ENCODE measurements at places on chromosomes 12 and 14.
A peak's percentile ranks its signal among the peaks of the same experiment; 100 is the strongest.

DNA sequence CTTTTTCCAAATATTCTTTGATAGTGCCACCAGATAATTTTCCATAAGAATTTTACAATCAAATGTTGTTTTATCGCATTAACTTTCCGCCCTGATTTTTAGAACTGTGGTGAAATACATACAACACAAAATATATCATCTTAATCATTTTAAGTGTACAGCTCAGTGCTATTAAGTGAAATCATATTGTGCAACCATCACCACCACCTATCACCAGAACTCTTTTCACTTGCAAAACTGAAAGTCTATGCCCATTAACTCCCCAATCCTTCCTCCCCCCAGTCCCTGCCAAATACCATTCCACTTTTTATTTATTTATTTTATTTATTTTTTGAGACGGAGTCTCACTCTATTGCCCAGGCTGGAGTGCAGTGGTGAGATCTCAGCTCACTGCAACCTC lies 36.6 kb downstream of the CDKL1 start:
- DNase-seq = no peak

DNA sequence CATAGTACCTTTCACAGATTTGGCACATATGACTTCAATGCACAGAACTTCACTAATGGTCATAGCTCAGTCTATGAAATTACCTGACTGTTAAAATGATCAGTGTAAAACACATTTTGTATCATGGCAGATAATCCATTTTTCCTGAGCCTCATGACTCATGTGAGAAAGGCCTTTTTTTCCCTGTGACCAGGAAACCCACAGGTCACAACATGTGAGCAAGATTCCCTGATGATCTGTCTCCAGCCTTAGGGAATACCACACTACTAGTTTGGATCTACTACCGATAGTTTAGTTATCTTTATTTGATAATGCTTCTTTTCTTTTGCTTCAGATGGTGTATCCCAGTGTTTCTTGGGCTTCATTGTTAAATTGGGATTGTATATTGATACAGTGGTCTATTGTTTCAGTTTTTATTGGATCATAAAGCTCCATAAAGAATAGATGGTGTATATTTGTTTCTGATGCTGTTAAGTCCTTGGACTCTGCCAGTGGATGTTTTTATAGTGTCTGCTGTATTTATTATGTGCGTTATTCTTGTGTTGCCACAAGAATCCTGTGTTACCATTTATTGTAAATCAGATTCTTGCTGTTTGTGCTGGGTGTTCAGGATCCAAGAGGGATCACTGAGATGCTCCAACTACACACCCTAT lies 248.7 kb upstream of the PELI2 start:
- no peak for DNase-seq

- peak; percentile 68 for DNase-seq
These were observed 24.7 kb downstream of the HNRNPC start for GRCh38 chr14:21244544-21244943.

GRCh38 chr12:74732826-74733225 lies 195.2 kb downstream of the ATXN7L3B start:
- no peak for DNase-seq

- DNase-seq = no peak
These were observed 4.4 kb upstream of the SMIM41 start for GRCh38 chr12:52074971-52075724.

DNA sequence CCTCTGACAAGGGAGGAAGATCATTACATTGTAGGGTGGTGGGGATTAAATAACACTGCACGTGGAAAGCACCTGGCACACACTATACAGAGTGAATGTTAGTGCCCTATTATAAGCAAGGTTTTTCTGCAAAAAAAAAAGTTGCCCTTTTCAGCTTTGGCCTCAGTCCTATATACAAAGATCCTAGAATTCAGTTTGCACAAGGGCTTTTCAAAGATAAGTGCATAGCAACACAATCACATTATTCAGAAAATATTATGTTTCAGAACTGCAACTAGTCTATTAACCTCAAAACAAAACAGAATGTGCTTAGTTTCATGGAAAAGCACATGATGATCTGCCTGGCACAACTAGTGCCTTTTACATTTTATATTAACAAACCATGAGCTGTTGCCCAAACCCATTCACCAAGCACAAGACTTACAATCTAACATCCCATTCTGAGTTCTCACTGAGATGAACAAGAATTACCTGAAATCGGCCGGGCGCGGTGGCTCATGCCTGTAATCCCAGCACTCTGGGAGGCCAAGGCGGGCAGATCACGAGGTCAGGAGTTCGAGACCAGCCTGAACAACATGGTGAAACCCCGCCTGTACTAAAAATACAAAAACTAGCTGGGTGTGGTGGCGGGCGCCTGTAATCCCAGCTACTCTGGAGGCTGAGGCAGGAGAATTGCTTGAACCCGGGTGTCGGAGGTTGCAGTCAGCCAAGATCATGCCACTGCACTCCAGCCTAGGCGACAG lies 1.8 kb downstream of the TM7SF3 start:
- no peak for DNase-seq

DNA sequence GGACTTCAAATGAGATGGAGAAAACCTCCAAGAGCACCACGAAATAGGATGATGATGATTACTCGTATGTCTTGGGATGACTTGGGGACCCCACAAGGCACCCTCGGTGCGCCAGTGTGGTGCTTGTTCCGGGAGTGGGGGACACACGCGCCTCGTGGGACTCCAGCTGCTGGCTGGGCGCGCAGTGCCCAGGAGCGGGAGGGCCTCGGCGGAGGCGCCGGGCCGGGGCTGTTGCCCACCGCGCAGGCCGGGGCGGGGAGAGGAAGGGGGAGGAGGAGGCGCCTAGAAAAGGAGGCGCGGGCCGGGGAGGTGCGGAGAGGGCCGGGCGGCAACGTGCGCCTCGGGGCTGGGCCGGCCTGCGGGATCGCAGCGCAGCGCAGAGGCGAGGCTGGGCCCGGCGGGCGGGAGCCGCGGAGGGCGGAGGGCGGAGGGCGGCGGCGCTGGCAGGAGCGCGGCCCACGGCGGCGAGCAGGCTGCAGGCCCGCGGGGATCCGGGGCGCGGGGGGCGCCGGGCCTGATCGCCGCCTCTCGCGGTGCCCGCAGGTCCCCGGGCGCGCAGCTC lies at the start of gene RFLNA:
Gene RFLNA (plus strand): TSS at position 314 of the 562 bp plus-strand sequence. CDS start 337 bp downstream, outside the sequence.
- peak; percentile 8 for DNase-seq

- no peak for DNase-seq
These were observed 249.2 kb downstream of the ETNK1 start for GRCh38 chr12:22874151-22874550.

- DNase-seq = no peak
These were observed 10.1 kb downstream of the LLPH start for GRCh38 chr12:66120477-66120876.

DNA sequence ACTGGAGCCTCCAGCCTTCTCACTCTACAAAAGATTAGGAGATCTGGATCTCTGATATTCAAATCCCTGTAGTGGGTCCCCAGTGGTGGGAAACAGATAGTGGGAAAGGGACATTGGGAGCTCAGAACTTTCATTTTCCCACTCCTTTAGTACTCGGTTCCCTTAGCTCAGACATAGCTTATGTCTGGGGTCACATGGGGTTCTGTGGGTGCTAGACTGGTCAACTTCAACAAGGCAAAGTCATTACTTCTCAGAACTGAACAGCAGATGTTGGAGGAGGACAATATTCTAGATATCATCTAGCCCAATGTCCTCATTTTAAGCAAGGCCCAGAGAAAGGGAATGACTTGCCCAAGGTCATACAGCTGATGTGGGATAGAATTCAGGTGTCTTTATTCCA lies 19.5 kb upstream of the ITGA5 start:
- DNase-seq = no peak

- DNase-seq = no peak
These were observed 709.3 kb upstream of the STXBP6 start for GRCh38 chr14:25759256-25759655.

GRCh38 chr12:106019144-106019543 lies 119.6 kb downstream of the NUAK1 start:
- no peak for DNase-seq

DNA sequence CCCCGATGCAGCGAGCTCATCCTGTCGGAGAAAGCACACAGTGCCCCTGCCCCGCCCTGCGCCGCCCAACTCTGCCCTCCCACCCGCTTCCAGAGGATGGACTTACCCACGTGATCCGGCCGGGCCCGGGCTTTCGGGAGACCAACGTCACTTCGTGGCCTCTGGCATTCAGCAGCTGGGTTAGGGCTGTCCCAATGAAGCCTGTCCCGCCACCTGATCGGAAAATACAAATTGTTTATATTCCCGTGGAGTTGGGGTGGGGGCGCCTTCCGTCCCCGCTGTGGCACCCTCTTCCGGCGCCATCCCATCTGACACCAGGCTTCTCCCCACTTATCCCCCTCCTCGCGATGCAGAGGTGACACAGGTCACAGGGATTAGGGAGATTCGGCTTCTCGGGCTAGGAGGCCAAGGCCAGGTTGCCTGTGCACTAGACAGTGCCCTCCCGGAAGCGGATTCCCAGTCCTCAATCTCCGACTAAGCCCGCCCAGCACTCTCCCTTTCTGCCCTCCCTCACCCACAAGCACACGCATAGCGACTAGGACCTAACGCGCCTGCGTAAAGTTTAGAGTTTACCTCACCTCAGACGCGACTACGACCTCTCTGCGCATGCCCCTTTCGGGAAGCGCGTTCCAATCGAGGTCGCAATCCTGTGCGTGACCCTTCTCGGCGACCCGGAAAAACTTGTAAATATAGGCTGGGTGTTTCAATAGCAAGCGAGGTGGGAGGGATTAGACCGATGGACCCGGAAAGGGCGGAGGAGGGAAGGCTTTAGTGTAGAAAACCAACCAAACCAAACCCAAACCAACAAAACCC lies at the start of gene SDR39U1:
Gene SDR39U1 (minus strand): TSS at position 537 of the 813 bp plus-strand sequence. CDS start 7 bp downstream, at position 530.
- peak; percentile 100 for DNase-seq
